ENCODE measurements at places on chromosomes 5 and 9.

DNA sequence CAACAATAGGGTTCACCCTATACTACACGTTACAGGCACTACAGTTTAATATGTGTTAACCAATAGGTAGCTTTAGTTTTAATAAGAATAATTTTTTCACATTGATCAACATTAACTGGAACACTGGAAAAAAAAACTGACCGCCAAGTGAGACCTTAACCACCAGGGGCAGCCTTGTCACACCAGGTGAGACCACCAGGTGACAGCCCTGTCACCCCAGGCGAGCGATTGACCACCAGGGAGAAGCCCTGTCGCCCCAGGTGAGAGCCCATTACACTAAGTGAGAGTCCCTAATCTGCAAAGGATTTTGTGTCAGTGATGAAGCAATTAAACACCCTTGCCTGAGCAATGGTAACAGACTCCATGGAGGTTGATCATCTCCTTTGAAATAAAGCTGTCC is 75.4 kb upstream of the SYK start:
- no peak for DNase-seq

- peak; percentile 95 for DNase-seq
Observed at GRCh38 chr9:112061152-112061740, 113.9 kb downstream of the SUSD1 start.

- DNase-seq = peak; percentile 40
Observed at GRCh38 chr9:136089697-136090045, 5.4 kb downstream of the NACC2 start.

DNA sequence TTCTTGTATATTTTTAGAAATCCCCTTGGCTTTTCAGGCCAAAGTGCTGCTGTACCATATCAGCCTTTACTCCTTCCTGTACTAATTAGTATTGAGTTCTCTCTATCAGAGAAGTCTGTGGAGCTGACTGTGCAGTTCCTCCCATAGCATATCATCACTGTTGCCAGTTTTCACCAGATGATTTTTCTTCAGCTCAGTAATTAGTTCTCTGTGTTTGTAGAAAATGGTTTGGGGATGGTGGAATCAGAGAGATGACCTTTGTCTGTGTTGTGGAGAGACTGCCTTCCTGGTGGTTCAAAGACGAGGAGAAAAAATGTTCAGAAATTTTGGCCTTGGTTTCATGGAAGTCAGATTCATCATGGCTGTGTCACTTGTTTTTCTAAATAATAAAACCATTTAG is 227.5 kb upstream of the ACTBL2 start:
- DNase-seq = no peak

- no peak for DNase-seq
Observed at GRCh38 chr9:720239-720881, 121.1 kb upstream of the DMRT1 start.

GRCh38 chr5:109388407-109388806 is 21.4 kb downstream of the PJA2 start:
- peak; percentile 31 for DNase-seq

DNA sequence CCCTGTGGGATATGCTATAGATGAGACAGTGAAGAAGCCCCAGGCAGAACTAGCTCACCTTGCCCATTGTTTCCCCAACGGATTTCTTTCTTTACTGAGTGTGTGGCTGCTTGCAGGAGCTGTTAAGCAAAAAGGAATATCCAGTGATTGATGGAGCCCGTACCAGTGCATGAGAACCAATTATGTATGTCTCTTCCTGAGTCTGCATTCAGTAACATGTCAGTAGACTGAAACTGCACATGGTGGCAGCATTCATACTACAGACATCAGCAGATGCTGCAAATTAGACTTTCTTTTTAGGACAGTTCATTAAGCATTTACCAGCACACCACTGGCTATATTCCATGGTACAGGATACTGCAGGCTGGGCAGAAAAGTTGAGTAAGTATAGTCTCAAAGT is 90.3 kb upstream of the PLCXD3 start:
- DNase-seq = no peak

DNA sequence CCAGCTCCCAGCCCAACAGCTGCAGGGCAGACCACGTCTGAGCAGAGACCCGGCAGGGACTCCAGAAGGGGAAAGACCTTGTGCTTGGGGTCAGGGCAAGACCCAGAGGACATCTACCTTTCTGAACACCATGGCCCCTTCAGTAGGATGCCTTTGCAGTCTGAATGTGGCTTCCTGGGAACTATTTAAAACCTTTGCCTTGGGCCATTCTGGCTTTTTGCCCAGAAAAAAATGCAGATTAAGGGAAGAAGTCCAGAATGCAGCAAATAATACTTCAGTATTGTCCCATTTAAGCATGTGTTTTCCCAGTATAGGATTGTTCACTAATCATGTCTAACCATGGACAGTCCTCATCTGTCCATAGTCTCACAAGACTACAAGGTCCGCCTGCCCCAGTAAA is 67.5 kb upstream of the ERCC6L2 start:
- peak; percentile 70 for DNase-seq

GRCh38 chr9:128947277-128947526 is 201 bp downstream of the DOLK start:
- DNase-seq = no peak

GRCh38 chr5:33212900-33213299 is 227.9 kb upstream of the TARS1 start:
- no peak for DNase-seq

GRCh38 chr5:109584986-109585599 is 104.6 kb upstream of the MAN2A1 start:
- DNase-seq = peak; percentile 5

GRCh38 chr5:174581479-174581878 is 142.9 kb upstream of the MSX2 start:
- peak; percentile 55 for DNase-seq

DNA sequence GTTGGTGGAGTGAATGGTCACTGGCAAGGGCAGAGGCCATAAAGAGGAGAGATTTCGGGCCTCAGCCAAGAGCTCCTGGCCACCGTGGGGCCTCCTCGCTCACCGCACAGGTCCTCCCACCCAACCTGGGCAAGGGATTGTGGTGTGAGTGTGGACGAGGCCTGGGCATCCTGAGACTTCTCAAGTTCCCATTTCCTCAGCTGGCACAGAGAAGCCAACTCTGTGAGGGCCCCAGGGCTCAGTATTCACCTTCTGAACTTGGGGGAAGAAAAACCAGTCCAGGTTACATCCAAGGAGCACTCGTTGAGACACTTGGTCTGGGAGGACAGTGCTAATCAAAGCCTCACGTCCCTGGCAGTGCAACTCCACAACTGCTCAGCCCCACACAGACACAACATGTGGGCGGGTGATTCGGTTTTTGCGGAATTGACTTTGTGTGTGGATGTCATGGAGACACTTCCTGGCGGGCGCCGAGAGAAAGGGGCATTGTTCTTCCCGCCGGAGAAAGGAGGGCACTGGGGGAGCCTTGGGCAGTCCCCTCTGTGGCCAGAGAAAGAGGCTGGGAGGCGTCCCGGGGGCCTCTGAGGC is 28.5 kb upstream of the NKD2 start:
- peak; percentile 93 for DNase-seq

DNA sequence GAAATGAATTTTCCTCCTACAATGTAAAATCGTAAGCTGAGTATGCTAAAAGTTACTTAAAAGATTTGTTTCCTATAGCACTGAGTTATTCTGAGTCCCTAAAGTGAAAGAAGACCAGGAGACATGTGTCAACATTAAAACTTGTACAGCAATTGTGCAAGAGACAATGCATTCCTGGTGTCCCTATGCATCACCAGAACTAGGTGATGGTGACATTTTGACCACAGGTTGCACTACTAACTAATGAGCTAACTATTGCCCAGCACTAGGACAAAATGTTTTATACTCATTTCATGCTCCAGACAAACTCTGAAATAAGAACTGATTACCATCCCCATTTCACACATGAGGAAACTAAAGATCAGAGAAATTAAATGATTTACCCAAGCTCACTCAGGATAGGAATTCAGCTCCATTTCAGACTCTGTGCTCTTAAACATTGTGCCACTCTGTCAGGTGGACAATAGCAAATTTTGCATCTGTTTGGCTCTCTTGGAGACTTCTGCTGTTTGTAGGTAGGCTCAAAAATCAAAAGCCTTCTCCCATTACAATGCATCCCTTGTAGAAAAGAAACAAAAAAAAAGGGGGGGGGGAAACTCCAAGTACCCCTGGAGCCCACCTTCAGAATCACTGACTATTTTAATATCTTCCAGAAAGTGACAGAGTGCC is 269.2 kb downstream of the ACTL7B start:
- peak; percentile 24 for DNase-seq

GRCh38 chr9:85944672-85945071 is 3.7 kb downstream of the NAA35 start:
- no peak for DNase-seq

GRCh38 chr5:116442931-116443551 is 131.6 kb downstream of the SEMA6A start:
- DNase-seq = no peak

DNA sequence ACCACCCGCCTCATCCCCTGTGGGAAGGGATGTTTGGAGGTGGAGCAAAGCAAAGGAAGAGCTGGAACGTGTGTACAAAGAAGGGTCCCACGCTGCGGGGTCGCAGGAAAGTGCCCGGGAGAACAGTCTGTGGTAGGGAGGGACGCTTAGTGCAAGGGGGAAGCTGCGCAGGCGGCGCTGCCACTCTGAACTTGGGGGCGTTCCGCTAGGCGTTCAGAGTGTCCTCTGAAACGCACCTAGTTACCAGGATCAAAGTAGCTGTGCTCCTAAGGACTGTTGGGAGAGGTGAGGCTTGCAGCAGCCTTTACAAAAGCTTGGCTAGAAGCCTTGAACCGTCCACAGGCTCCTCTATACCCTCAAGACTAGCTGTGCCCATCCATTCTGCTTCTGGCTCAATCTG is 29.3 kb upstream of the PDE8B start:
- no peak for DNase-seq

DNA sequence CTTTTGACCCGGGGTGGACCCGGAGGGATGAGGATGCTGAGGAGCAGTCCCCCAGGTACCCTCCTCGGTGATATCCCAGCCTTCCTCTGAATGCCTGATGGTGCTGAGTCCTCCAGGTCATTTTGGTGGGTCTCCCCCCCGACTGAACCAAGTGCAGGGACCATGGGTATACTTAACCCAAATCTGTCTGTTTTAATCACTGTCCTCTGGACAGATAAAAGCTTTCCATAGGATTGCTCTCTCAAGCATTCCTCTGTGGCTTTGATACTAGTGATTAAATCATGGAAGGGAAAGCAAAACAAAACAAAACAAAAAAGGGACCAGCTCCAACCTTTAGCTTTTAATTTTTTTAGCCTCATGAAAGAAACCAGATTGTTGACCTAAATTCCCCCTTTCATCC is 26.0 kb downstream of the PAPPA start:
- DNase-seq = no peak

DNA sequence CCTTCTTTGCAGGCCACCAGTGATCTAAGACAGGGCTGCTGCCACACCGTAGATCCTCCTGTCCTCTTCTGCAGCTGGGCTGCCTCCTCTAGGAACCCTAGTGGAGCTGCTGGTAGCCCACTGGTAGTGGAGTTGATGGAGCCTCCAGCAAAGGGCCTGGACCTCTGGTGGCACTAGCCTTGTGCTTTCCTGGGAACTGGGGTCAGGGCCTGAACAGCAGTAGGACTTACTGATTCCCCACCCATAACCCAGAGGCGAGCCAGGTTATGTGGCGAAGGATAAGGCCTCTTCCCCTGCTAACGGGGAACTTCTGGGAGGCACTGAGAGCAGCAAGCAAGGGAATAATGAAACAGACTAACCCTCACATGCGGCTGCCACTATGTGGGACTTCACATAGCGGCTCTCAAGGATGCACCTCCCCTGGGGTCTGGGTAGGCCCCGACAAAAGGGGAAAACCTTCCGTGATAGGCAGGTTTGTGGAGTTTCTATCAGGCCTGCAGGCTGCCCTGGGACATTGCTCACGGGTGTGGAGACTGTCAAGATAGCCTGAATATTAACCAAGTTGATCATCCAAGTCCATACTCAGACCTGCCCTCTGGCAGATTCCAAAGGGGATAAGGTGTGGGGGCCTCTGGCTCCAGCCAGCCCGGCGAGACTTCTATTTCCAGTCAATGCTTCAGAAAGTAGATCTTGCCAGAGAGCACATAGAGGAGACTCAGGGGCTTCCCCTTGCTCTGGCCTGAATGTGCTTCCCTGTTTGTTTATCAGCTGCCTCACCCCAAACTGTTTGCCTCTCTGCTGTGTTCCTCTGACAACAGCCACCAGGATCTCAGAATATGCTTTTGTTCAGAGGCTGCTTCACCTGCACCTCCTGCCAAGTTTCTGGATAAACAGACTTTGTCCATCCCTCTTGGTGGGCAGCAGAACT is 7.4 kb downstream of the SLC22A4 start:
- DNase-seq = no peak

DNA sequence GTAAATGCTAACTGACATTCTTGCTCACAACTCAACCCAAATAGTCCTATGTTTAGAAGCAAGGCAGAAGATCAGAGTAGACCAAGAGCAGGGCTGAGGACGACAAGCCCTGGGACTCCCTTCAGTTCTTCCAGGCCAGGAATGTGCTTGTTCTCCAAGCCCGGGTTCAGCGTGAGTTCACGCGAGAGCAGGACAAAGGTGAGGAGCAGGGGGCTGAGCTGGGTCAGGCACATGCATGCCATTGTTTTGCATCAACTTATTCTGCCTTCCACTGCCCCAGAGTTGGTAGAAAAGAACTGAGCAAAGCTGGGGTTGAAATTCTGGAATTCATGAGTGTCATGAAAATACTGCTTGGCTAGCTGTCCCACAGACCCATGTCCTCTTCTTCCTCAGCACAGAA is 206.5 kb downstream of the PAX5 start:
- DNase-seq = no peak

DNA sequence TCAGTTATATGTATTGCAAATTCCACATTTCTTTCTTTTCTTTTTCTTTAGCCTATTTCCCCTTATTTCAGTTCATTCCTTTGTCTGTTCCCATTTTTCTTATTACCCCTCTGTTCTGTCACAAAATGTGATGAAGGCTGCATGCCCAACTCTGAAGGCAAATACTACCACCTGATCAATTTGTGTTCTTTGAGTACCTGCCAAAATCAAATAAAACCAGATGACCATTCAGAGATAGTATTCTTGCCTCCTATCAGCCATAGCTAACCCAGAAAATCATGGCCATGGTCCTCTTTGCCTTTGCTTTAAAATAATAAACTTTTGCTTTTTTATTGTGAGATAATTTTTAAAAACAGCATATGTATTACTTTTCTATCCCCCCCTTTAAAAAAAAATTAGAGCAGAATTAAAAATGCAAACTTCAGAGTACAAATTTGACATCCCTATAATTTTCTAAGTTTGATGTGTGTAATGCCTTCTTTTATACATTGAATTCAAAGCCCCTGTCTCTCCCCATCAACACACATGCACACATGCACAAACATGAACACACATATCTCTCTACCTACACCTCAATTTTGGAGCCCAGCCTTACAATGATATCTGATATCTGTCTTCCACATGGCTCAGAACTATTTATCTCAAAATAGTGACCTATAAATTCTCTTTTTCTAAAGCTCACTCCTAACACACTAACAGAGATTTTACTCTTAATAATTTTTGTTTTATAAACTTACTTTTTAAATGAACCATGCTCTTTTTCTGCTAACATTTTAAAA is 3.5 kb downstream of the RFESD start:
- DNase-seq = no peak

- no peak for DNase-seq
Observed at GRCh38 chr9:126119731-126120130, 206.9 kb upstream of the MVB12B start.

DNA sequence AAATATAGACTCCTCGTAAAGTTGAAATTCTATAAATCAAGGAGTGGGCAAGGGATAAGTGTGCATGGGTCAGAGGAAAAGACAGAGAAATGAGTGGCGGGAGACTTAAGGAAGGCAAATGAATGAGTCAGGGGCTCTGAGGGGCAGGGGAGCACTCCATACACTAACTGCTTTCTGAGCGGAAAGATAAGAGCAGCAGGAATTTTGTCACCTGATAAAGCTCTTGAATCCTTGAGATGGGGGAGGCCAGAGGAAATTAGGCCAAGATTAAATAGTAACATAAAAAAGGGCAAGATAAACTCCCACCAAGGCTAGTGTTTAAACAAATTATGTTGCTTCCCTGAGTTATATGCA is 191.0 kb upstream of the S1PR3 start:
- no peak for DNase-seq
